LoVo (cell line): ENCODE measurements at places on chromosomes 1 and 21.

DNA sequence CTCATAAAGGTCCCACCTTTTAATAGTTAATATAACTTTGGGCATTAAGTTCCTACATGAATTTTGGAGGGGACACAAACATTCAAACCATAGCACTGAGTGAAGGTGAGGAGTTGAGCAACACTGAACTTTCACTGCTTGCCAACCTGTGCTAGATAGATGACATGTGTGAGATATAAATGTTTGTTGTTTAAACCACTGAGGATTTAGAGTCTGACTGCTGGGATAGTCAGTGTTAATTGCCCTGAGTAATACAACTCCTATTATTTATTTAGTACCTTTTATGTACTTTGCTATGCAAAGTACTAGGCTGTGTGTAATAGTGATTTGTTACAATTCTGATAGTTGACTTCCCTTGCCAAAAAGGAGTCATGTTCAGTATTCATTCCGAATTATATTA lies 32.4 kb upstream of the SLC16A1 start:
- no peak for DNase-seq

DNA sequence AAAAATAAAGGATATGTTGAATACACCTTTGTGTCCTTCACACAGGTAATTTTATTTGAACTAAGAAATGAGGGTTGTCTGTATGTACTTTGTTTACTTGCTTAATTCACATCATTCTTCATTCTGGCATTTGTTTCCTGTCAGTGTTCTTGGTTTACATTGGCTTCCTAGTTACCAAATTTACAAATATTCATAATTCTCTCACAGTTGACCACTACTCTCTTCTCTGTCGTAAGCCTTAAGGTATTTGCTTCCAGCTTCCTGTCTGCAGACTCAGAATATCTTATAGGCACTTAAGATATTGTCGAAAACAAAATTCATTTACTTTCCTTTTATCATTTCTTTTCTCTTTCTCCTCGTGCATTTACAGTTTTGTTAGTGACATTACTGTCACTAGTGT lies 15.9 kb downstream of the RNPC3 start:
- DNase-seq, result no peak

DNA sequence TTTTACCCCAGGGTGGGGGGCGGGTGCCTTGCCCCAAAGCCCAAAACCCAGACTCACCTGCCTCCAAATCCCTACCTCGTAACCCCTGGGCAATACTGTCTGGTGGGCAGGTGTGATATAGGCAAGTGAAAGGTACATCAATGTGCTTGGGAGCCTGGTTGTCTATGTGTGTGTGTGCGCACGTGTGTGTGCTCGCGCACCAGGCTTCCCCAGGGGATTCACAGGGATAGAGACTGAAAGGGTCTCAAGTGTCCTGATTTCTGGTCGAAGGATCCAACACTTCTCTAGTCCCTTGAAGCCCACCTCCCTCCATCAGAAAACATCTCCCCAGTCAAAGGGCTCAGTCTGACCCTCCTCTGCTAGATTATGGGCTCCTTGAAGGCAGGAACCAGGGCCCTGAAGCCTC lies 28.9 kb upstream of the EPB41 start:
- no peak for DNase-seq

DNA sequence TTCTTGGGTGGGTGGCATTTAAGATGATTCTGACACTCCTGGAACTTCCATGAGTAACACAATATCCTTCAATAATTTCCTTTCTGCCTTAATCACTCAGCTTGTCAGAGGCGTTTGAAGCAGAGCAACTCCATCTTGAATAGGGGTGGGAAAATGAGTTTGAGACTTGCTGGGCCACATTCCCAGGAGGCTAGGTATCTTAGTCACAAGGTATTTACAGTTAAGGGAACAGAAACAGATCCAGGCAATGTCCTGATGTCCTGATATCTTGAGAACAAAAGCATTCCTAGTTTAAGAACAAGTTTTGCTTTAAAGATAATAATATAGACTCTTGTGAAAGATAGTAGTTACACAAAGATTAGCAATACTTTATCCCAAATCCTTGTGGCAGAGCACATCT lies 76.6 kb upstream of the KIAA0040 start:
- DNase-seq, result peak; percentile 24

- DNase-seq, result no peak
These were observed 49.5 kb upstream of the S1PR1 start for GRCh38 chr1:101187297-101187696.

- no peak for DNase-seq
These were observed 15.3 kb upstream of the AHCYL1 start for GRCh38 chr1:109969146-109969829.

DNA sequence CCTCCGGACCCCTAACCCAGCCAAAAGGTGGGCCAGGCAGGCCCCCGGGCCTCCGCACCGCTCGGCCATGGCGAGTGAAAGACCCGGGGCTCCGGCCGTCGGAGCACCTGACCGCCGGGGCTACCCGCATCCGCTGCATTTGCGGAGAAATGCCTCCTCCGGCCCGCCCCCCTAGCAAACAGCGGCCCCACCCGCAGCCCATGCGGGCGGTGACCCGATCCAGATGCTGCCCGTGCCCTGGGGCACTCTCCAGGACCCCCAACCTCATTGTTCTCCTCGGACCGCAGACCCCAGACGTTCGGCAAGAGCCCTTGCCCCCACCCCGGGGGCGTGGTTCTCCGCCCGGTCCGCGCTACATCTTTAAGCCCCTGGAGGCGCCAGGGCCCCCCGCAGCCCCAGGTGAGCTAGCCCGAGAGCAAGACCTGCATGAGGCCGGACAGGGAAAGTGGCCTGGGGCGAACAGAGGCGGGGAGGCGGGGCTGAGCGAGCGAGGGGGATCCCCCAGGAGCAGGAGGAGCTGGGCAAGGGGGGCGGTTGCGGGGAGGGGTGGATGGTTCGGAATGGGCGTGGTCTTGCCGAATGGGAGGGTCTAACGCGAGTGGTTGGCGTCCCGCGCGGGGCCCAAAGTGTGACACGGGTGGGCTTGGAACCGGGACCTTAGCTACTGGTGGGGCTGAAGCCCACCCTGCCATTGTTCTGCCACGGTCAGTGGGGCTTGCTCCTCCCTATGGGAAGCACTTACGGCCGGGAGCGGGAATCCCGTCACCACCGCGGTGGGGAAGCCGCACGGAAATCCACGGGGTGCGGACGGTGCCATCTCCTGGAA lies 6.3 kb upstream of the CRYBG2 start:
- no peak for DNase-seq

DNA sequence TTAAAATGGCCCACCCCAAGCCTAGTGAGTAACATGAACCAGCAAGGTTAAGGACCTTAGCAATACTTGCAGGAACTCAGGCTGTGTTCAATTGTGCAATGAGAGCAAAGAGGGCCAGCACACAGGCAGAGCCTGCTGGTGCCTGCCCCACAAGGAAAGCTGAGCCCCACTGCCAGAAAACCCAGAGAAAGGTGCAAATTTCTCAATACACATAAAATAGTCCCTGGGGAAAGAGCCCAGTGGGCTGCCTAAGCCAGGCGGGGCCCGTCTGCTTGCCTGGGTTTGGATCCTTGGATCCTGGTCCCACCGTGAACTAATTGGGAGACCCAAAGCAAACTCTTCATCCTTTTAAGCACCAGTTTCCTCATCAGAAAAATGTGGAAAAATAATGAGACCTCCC lies 128.5 kb upstream of the CACNA1E start:
- DNase-seq, result no peak

DNA sequence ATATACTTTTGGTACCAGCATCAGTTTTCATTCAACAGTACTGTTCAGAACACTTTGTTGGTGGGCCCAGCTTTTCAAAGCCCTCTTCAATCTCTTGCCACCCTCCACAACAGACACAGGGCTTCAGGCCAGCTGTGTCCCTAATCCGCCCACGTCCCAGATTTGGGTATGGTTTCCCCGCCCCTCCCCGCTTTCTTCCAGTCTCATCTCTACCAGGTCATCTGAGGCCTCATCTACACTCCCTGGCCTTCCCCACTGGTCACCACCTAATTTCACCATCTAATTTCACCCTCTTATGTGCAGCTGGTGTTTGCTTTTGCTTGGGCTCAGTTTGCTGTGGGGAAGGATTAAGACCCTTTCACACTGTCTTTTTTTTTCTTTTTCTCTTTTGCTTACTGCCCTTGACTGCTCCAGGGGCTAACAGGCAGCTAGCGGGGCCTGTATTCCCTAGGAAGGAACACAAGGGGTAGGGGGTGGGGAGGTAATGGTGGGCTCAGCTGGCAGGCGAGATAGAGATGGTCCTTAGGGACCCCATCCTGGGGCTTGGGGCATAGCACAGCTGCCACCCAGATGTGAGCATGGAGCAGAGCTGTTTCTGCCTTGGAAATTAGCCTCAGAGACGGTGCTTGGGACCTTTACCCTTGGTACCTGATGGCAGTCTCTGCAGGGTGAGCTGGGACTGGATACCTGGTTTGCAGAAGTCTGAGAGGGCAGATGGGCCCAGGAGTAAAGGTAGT lies 3.8 kb upstream of the EPB41 start:
- no peak for DNase-seq

DNA sequence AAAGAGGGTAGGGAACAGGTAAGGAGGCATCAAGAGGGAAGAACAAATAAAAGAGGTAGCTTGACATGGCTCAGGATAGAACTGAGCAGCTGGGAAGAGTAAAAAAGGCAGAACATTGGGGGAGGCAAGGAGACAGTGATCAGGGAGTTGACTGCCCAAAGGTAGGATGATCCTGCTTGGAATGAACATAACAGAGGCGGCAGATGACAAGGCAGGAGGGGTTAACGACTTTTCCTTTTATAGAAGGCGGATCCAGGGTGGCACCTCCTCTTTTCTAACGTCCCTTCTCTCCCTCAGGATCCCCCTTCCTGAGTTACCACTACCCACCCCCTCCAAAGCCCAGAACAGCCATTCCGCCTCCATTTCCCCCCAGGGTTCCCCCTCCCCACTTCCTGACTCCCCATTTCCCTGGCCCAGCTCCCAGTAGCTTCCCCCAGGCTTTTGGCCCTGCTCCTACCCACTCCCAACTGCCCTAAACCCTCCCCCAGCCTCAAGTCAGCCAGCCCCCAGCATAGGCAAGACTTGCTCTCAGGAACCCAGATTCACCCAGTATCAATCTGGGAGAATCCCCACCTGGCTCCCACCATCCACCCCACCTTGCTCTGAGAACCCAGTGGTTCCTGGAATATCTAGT lies 769 bp upstream of the ADAMTS4 start:
- no peak for DNase-seq

DNA sequence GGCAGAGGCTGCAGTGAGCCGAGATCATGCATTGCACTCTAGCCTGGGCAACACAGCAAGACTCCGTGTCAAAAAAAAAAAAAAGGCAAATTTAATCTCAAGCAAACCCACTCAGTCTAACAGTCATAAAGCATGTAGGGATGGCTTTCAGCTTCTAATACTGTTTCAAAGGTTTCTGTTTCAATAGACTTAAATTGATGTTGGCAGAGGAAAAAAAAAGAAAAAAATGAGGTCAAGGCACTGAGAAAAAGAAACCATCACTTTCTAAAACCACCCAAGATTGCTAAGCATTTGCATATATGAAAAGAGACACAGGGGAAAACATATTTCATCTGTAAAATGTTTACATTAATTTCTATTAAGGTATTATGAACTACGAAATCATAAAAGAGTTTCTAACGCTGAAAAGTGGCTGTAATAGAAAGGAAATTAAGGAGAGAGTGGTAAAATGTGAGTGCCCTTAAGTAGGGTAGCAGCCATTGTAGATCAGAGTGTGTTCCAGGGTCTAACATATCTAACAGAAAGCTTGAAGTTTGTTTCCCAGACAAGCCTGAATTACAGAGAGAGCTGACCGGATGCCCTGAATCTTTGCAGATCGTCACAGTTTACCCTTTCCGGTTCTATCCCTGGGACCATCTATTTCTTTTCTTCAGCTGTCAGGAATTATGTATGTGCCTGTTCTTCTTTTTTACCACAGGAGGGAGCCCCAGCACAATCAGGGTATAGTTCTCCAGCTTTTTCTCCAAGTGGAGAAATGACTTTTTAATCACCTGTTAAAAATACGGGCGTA lies 70.0 kb downstream of the PLD5 start:
- peak; percentile 37 for DNase-seq

- peak; percentile 51 for DNase-seq
These were observed 91.7 kb downstream of the C1orf94 start for GRCh38 chr1:34268311-34268954.

DNA sequence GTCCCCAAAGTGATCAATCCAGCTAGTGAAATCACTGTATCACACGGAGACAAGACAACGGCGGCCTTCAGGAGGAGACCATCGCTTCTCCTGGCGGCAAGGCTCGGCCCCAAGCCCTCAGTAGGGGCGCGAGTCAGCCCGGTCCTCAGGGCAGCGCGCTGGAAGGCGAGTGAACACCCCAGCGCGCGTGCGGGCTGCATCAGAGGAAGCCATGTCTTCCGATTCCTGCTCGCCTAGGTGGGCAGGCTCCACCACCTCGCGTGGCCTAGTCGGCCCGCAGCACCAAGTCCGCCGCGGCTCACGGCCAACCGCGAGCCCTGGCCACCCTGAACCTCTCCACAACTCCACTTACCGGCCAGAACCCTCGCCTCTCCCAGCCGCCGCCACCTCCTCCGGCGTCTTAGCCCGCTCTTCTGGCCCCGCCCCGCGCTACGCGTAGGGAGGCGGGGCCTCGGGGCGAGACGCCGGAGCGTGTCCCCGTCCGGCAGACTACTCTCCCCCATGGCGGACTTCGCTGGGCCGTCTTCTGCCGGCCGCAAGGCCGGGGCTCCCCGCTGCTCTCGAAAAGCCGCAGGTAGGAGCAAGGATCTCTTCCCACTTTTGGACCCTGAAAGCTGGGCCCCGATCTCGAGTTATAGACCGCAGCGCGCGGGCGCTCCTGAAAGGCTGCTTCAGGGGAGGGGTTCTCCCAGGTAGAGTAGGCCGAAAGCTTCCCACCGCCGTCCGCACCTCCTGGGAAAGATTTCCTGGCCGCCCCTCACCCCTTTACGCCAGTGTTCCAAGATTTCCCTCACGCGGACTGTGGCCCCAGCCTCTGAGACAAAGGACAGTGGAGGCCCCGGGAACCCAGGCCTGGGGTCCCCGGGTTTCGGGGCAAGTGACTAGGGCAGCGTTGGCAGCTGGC lies at the start of the genes GLMN and RPAP2:
GLMN (minus strand) TSS at position 415 of the 904 bp plus-strand sequence. CDS start 988 bp downstream, outside the sequence.
RPAP2 (plus strand) TSS at position 487 of the 904 bp plus-strand sequence; CDS start at position 502, 15 bp downstream.
- peak; percentile 87 for DNase-seq

GRCh38 chr1:38076038-38076437 lies 29.4 kb upstream of the POU3F1 start:
- no peak for DNase-seq

- DNase-seq, result no peak
These were observed 141.8 kb upstream of the CSF3R start for GRCh38 chr1:36624466-36624865.

GRCh38 chr21:35423709-35424108 lies 374.6 kb upstream of the RUNX1 start:
- DNase-seq, result no peak

DNA sequence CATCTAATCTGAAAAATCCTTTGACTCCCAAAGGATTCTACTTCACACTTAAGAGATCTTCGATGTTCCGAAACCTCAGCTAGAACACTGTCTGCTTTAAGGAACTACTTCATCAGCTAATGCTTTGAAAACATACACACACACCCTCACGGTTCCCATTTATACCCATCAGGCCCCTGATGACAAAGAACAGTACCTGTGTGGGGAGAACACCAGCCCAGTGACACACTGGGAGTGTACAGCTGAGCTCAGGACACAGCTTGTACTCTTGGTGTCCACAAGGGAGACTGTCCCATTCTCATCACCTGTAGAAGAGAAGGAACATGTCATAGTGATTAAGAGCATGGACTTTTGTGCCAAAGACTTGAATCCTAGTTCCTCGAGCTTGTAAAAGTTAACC lies 6.6 kb downstream of the WDR77 start:
- no peak for DNase-seq
